ENCODE measurements at places on chromosomes 13 and 19.

- DNase-seq = no peak
These were observed 52.4 kb upstream of the C1QTNF9B start for GRCh38 chr13:23949736-23950135.

- no peak for DNase-seq
These were observed 21.7 kb downstream of the ZNF613 start for GRCh38 chr19:51948975-51949374.

DNA sequence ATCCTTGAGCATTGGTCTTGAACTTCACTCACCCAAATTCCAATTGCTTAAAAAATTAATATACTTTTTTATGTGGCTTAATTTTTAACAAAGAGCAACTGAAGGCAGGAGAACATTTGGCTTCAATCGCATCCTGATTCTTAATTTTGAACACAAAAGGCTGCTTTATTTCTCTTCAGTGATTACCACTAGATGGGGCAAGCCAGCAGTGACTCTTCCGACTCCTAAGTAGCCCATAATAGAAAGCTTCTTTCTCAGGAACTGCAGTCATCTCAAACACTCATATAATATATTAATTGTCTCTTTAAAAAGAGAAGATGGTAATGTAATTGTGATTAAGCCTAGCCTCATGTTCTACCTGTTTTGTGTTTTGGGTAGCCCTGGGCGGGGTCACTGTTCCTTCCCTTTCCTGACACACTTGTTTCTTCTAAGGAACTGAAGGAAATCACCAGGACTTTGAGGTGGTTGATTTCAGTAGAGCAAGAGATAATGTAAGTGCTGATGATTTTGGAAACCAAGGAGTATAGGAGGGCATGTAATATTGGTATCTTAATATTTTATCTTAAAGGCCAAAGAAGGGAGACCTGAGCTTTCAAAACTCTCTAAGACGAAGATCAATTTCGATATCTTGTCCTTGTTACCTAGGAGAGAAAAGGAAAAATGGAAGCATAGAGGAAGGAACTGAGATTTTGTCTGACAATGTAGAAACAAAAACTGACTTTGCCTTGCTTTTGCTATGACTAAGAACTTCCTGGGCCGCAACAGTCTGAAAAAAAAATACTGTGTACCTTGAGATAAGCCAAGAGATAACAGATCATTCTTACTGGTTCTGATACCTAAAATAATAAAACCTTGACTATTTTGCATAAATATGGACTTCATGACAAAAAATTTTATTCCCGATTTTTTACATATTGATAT, 73.1 kb downstream of the TNFSF13B start:
- no peak for DNase-seq

- DNase-seq = no peak
These were observed 151.7 kb upstream of the TSHZ3 start for GRCh38 chr19:31500946-31501345.

DNA sequence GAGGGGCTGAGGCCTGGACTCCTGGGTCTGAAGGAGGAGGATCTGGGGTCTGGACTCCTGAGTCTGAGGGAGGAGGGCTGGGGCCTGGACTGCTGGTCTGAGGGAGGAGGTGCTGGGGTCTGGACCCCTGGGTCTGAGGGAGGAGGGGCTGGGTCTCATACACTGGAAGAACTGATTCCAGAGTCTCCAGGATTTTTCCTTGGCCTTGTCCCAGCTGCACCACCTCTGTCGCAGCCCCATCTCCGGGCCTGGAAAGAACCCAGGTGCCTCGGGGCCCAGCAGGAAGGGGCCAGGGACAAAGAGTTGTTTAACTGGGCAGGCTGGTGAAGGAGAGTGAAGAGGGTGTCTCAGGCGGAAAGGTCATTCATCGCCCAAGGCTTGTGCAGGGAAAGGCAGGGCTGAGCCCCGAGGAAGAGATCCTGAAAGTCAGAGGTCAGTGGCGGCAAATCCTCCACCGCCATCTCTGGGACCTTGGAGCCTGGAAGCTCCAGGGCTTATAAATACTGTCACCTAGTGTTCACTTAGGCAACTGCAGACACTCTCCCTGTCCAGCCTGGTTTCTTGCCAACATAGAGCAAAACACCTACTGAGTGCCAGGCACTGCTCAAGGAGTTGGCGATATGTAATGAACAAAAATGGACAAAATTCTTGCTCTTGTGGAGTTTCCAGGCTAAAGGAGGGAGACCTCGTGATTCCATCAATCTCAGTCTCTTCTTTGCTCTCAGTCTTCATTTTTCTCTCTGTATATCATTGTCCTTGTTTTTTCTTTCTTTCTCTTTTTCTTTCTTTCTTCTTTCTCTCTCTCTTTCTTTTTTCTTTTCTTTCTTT, 4.4 kb upstream of the KCNN4 start:
- DNase-seq = no peak

DNA sequence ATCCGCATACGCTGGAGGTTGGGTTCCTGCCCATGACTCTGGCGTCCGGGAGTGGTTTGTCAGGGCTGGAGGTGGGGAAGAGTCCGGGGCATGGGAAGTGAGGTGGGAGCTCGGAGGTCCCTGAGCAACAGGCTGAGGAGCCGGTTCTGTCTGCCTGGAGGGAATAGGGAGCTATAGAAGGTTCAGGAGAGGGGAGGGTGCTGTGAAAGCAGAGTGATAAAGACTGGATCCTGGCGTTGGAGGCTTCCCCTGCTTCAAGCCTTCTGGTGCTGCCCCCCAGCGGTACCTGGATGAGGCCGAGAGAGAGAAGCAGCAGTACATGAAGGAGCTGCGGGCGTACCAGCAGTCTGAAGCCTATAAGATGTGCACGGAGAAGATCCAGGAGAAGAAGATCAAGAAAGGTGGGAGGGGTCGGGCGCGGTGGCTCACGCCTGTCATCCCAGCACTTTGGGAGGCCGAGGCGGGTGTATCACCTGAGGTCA, 2.6 kb downstream of the HMG20B start:
- no peak for DNase-seq

GRCh38 chr19:54464044-54464629, 559 bp upstream of the LENG9 start:
- no peak for DNase-seq

DNA sequence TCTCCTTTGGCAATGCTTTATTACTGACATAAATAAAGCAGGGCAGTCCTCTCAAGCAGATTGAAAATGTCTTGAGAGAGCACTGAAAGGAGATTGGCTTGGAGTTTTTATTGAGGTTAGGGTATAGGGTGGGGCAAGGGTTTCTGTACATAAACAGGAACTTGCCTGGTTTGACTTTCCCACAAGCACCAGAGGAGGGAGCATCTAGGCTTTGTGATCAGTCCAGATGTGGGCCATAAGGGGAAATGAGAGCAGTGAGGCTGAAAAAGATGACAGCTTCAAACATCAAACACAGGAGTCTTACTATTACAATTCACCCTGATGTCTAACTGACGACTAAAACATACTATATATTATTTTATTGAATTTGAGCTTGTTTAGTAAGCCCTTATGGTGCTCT, 260.9 kb downstream of the MTUS2 start:
- no peak for DNase-seq

DNA sequence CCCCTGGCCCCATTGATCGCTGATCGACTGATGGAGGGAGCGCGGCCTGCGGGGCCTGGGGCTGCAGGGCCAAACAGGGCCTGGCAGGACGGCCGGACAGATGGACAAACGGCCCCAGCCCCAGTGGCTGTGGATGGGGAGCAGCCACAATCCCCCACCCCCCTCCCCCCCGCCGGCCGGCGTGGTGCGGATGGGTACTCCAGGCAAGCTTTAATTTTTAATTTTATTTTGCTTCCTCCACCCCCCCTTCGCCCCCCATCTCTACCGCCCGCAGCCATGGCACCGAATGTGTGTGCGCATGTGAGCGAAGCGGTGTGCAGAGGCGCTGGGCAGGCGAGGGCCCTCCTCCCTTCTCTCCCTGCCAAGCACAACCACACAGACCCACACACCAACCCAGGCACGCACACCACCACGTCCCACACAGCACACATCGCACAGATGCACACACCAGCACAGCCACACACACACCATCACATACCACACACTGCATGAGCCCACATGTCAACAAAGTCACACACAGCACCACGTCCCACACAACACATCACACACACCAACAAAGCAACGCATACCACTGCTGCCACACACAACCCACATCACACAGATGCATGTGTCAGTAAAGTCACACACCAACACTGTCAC, 12.4 kb downstream of the ERFL start:
- no peak for DNase-seq

- DNase-seq = no peak
These were observed 1047.9 kb upstream of the SLC10A2 start for GRCh38 chr13:104114101-104114500.

DNA sequence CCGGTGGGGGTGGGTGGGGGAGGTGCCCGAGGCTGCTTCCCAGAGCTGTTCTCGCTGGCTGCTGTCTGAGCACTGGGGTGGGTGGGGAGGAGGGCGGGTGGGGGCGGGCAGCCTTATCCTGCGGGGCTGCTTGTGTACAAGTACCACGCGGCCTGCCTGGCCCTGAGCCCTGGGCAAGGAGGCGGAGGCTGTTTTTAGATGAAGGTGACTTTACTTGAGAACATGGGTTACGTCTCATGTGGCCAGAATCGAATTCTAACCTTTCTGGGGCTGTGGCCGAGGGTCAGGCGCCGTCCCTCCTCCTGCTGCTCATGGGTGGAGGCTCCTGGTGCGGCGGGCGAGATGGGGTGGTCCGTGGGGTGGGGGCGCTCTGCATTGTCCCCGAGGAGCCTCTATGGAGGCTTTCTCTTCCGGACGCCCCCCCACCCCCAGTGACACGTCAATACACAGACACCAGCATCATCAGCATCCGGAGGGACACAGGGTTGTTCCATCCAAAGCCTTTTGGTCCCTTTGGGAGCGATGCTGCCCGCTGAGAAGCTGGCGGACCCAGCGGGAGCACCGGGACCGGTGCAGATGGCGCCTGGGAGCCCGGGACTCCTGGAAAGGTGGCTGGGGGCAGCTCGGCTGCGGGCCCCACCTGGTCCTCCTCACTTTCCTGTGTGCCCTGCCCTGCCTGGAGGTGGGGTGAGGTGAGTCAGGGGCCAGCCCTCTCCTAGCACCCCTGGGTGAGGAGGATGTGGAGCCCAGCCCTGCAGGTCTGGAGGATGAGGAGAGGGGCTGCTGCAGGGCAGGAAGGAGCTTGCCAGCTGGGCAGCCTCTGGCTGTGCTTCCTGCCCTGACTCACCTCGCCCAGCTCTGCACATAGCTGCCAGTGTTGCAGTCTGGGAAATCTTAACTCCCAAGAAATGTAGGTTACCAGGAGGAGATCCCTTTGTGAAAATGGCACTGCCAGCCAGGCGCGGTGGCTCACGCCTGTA, 3.4 kb downstream of the BSG start:
- DNase-seq = no peak

GRCh38 chr19:32642771-32643170, 32.2 kb downstream of the ANKRD27 start:
- peak; percentile 31 for DNase-seq

DNA sequence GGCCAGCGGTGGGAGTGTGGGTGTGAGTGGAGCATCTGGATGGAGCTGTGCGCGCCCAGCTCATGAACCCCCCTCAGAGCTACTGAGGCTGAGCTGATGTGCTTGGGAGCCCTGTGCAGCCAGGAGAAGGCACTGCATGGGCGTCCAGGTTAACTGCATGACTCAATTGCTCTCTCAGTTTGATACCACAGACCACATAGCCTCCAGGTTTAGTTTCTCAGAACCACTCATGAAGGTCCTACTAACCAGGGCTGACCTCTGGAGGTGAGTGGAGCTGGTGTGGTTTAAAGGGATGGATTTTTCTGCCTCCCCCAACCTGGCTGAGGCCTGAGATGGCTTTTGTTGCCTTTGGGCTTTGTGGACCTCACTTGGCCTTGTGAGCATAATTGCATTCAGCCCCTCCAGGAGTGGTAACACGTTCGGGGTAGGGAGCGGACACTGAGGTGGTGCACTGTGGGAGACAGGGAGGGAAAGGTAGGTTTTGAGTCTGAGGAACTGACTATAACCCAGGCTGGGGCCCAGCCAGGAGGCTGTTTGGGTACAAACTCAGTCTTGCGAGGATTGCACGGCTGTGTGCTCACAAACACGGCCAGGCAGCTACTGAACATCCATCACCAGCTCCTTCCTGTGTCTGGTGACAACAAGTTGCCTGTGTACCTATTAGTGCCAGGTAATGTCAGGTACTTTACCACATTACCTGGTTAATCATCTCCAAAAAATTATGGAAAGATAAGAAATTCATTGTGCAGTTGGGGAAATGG, 97.5 kb downstream of the RGCC start:
- no peak for DNase-seq

- no peak for DNase-seq
These were observed 2.0 kb upstream of the MAB21L1 start for GRCh38 chr13:35478271-35479037.

DNA sequence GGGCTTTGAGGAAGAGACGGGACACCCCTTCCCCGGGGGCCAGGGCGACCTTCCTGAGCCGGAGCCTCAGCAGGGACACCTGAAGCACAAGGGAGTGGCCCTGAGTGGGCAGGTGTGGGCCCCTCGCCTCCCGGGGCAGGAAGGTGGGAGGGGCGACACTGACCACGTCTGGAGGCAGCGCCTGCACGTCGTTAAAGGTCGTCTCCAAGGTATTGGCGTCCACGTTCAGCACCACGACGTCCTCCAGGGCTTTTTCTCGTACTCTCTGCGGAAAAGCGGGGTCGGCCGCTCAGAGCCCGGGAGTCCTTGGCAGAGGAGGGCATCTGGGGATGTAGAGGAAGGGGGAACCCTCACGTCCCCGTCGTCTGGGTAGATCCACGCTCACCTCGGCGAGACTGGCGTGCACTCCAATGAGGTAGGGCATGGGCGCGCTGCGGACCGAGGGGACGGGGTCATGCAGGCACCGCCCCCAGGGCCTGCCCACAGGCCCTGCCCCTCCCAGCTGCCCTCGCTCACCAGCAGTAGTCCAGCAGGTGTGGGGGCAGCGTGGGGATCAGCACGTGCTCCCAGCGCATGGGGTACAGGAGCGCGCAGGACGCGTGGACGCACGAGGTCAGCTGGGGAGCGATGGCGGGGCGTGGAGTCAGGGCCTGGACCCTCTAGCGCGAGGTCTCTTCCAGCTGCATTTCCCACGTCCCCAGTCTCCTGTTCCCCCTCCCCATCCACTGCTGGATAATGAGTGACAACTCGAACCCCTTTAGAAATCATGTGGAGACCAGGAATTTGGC, 6.1 kb downstream of the DENND1C start:
- no peak for DNase-seq

- DNase-seq = no peak
These were observed 2.0 kb downstream of the REX1BD start for GRCh38 chr19:18590273-18591272.

DNA sequence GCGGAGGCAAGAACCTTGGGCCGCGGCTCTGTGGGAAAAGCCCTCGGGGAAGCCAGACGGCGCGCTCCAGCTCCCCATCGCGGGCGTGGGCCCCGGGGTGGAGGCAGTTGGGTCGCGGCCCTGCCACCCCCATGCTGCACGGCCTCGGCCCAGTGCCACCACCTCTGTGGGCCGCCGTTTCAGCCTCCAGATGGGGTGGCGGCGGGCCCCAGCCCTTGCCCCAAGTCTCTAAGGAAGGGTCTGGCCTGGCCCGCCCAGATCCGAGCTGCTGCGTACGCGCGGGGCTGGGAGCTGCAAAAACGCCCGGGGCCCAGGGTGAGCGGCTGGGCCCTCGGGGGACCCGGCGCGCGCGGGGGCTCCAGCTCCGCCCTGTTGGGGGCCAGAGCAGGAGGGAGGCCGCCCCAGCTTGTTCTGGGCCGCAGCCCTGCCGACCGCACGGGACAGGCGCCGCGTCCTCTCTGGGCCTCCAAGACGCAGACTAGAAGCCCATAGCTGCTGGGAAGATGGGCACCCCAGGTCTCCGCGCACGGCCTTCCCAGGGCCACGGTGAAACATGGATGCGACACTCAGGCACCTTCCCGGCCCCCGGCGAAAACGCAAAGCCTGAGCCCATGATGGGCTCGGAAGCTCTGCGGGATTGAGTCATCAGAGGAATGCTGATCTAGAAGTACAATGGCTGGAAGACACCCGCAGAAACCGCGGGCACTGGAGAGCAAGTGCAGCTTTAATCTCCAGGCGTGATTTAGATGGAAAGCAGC, 110.1 kb downstream of the KCTD15 start:
- no peak for DNase-seq
